ENCODE measurements at places on chromosomes 4 and X.

DNA sequence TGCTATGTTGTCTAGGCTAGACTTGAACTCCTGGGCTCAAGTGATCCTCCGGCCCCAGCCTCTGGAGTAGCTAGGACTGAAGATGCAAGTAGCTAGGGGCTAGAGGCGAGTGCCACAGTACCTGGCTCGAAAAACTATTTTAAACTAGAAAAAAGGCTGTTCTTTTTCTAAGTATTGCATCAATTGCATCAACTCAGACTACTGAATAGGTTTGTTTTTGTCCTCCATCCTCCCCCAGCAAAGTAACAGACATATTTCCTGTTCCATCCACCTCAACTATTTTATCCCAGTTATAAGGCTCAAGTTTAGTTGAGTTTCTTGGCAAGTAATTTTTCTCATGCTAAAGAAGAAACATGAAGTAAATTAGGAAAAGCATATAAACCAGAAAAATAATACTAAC, 4.1 kb downstream of the SH3RF1 start:
- no peak for DNase-seq

GRCh38 chr4:97370568-97370967, 772.7 kb downstream of the STPG2 start:
- DNase-seq = no peak

GRCh38 chr4:141657550-141658250, 21.3 kb downstream of the IL15 start:
- DNase-seq = peak; percentile 59

GRCh38 chr4:148203056-148203898, 238.9 kb downstream of the NR3C2 start:
- DNase-seq = no peak

GRCh38 chr4:141078871-141079270, 54.4 kb downstream of the RNF150 start:
- no peak for DNase-seq

GRCh38 chr4:25258980-25259578, 25.2 kb downstream of the PI4K2B start:
- DNase-seq = no peak

- no peak for DNase-seq
These were observed 250.7 kb downstream of the THOC2 start for GRCh38 chrX:123481913-123482851.

DNA sequence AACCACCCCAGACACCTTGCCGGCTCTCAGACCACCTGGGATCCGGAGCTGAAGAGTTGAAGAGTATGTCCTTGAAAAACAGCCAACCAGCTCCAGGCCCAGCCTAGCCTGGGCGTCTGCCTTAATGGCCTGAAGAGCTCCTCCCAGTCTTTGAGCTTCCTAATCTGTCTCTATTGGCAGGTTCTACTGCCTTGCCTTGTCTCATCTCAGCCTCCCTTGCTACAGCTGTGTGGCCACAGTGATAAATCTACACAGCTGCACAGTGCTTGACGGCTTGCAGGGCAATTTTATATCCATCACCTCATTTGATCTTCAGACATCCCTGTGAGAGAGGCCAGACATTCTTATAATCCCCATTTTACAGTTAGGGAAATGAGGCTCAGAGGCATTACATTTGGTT, 19.9 kb downstream of the AWAT2 start:
- DNase-seq = no peak

- peak; percentile 36 for DNase-seq
These were observed 15.6 kb downstream of the XPNPEP2 start for GRCh38 chrX:129754056-129755024.

DNA sequence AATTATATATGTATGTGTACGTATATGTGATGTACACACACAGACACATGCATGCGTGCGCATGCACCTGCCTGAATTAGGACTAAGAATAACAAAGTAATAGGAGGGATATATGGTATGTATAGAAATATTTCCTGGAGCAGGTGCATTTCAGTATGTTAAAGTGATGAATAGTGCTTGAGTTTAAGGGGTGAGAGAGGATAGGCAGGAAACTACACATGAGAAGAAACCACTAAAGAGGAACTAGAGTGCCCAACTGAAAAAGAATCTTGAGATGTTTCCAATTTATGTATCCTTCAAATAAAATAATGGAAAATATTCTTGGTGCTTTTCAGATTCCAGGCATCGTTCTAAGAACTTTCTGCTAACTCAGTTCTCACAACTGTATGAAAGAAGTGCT, 52.6 kb upstream of the UNC5C start:
- DNase-seq = no peak

- DNase-seq = no peak
These were observed 6.4 kb downstream of the RPL9 start for GRCh38 chr4:39452153-39452859.

DNA sequence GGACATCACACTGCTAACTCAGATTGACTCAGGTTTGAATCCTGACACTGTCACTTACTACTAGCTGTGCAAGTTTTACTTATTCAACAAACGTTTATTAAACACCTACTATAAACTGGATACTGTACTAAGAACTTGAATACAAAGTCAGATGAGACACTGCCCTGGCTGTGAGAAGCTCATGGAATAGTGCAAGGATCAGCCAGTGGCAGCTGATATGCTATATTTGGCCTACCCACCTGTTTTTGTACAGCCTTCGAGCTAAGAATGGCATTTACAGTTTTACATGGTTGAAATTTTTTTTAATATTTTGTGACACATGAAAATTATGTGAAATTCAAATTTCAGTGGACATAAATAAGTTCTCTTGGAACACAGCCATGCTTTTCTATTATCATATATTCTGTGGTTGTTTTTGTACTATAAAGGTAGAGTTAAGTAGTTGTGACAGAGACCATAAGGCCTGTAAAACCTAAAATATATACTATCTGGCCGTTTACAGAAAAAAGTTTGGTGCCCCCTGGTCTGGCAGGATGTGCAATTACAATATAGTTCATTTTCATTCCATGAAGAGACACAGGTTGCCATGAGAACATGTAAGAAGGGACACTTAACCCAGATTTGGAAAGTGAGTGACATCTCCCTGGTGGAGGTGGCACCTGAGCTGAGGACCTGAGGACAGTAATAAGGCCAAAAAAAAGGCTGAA, 3.4 kb upstream of the SEC24D start:
- DNase-seq = no peak

DNA sequence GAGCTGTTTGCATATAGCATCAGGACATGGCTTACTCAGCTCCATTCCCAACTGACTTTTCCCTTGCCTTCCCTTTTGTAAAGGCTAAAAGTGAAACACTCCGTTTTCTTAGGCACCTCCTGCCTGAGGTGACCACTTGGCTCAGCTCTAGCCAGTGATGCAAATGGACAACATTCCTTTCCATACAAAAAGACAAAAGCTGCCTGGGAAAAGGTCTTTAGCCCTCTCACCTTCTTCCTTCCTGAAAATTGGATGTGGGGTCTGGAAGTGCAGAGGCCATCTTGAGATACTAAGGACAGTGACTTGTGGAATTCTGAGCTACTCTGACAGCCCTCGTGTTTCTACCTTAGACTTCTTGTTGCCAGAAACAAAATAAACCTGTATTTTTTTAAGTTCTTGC, 27.7 kb upstream of the SFRP2 start:
- no peak for DNase-seq

DNA sequence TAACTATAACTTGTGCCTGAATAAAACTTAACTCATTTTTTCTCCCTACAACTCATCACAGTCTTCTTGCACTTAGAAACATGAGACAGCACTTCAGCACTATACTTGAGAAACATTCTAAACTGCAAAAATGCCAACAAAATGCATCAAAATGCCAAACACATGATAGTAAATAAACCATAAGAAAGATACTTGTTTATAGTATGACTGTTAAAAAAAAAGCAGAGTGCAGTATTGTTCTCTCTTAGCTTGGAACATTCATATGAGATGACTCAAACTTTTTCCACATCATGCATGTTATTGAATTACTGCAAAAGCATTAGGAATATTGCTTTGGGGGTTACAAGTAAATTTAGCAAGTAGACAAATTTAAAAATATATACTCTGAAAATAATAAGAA, 135.7 kb upstream of the ANXA10 start:
- no peak for DNase-seq

DNA sequence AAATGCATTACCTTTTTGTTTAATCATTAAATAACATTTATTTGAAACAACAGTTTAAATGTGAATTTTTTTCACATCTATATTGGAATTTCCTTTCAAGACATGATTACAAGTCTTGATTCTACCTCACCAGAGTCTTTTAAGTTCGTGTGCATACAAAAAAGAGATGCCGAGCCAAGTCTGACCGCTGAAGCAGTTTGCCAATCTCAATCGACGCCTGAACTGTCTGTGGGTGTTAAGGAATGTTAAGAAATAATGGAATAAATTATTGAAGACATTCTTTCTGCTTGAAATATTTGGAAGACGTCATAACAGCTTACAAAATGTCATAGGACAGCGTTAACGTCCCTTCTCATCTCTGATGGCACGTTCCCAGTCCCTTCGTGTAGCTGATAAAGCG, 27.9 kb upstream of the TNIP3 start:
- DNase-seq = no peak

- DNase-seq = no peak
These were observed 486 bp downstream of the ABLIM2 start for GRCh38 chr4:8157944-8158709.

GRCh38 chrX:124518885-124519284, 172.5 kb downstream of the SH2D1A start:
- DNase-seq = no peak

GRCh38 chrX:1400742-1401471, 9.0 kb upstream of the SLC25A6 start:
- DNase-seq = no peak

DNA sequence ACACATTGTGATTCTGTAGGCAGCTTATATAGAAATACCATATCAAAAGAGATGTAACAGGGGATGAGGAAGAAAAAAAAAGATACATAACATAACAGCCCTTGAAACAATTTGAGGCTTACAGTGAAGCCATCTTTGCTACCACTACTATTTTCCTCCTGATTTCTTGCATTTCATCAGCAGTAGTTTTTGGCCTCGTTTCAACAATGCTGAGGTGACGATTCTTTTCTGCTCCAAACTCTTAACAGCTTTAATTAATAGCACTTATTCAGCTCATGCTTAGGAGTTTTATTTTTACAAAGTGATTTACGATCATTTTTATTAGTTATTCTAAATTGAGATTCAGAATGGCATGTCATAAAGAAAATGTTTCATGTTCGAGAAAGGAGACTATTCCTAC, 163.2 kb downstream of the DCK start:
- no peak for DNase-seq

GRCh38 chr4:4376074-4376473, 10.8 kb upstream of the NSG1 start:
- no peak for DNase-seq

- no peak for DNase-seq
These were observed 11.3 kb downstream of the EXOC1 start for GRCh38 chr4:55864577-55865223.

DNA sequence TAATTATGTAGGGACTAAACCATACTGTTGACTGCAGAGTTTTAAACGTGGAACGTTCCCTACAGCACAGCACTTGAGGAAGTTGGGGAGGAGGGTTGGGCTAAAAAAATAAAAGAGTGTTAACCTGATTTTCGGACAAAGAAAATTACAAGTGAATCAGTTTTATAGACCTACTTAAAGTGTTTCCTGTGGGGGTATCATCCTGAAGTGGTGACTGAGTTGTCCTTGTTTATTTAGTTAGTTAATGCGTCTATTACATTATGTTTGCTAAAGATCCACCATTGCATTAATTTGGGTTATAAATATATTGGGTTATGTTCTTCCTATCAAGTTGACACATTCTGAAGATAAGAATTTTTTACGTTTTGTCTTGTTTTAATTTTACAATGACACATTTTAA, 14.7 kb downstream of the UNC5C start:
- DNase-seq = no peak

GRCh38 chr4:126328914-126329313, 1014.2 kb downstream of the FAT4 start:
- DNase-seq = no peak

DNA sequence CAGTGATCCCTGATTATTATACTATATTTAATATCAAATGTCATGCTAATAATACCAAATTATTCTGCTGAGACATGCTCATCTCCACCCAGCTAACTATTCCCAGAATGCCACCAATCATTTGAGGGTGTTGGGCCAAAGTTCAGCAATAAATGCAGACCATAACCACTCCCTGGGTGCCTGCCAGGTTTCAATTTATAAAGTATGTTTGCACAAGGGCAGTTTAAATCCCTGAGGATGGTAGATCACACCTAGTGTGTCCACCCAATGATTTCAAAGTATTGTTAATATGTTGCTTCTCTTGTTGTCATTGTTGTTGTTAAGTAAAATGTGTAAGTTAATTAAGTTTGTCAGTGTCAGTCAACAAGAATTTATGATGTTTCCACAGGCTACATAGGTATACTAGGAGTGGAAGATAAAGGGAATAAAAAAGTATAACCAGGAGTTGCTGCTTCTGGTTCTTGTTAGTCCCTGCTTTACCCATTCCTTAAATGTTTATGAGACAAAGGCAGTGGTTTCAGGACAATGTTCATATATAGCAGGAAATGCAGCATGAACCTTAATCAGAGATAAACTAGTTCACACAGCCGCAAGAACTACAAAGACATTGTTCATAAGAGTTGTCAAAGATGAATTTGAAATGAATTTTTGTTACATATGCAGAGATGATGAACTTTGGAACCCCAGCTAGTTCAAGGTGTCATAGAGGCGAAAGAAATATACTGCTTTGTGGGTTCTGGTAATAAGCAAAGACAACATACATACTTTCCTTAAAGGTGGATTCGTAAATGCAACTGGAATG, 25.5 kb downstream of the HPGD start:
- no peak for DNase-seq

DNA sequence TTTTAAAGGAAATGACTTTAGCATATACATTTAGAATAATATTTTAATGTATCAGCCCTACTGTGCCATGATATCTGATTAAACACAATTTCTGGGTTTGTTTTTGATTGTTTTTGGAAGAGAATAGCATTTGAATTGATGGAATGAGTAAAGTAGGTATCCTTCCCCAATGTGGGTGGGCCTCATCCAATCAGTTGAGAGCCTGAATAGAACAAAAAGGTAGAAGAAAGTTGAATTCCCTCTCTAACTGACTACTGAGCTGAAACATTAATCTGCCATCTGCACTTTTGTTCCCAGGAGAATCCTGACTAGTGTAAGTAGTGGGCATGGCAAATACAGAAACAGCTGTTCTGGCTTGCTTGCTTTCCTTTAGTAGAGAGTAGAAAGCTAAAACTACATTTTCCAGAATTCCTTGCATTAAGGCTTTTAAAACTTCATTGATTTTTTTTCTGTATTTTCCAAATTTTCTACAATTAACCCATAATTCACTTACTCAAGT, 9.7 kb upstream of the SEC24D start:
- DNase-seq = no peak

DNA sequence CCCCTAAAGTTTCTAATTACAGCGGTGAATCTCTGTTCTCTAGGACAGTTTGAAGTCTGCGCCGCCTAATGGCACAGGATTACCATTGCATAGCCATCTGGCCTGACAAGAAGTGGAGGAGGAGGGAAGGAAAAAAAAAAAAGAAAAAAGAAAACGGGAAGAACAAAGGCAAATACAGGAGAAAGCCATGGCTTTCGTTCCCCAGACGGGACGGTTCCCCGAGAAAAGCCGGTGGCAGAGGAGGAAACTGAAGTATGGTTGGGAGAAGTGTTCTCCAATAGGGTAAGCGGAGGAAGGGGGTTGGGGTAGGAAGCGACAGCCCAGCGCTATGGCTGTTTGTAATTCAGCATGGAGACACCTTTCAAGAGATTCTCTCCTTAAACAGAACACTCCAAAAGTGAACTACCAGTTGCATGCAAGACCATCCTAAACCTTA, 80.8 kb downstream of the HMGN5 start:
- peak; percentile 14 for DNase-seq

GRCh38 chr4:76585272-76585671, 150.2 kb downstream of the SHROOM3 start:
- no peak for DNase-seq
